Thyroid gland (tissue), 4 donors: ENCODE measurements at places on chromosomes 4 and X.

DNA sequence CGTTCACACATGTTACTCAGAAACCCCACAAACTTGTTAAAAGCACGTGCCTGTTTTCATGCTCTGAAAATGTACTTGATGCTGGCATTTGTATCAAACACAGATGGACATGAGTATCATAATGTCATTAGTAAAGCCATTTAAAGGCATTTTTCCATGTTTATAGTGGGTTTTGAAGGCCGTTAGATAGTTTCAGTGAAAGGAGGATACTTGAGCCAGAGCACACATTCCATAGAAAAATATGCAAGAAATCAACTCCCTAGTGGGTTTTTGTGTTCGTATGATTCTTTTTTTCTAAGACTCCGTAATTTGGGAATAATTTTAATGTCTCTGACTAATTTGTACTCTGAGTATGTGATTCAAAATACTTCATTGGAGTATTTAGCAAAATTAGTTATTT lies 216.2 kb upstream of the BMP3 start:
- no peak for DNase-seq

DNA sequence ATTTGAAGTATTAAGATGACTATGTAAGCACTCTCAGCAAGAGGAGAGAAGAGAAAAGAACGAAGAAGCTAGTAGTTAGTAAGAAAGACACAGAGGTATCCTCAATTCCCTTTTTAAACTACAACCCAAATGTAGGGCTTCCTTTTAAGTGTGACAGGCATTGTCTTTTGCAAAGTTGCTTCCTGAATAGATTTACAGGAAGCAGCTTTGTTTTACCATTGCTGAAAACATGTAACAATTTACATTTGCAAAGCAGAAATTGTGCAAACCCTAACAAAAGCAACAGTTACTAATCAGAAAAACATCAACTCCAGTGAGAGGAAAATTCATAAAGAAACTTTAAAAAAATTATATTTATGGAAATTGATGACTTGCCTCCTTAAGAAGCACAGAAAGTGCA lies 96.4 kb downstream of the FAM13A start:
- DNase-seq: no peak

GRCh38 chr4:170248576-170248975 lies 158.8 kb upstream of the AADAT start:
- DNase-seq: no peak

- DNase-seq: no peak
Observed at GRCh38 chr4:39655211-39655610, 16.5 kb upstream of the SMIM14 start.

DNA sequence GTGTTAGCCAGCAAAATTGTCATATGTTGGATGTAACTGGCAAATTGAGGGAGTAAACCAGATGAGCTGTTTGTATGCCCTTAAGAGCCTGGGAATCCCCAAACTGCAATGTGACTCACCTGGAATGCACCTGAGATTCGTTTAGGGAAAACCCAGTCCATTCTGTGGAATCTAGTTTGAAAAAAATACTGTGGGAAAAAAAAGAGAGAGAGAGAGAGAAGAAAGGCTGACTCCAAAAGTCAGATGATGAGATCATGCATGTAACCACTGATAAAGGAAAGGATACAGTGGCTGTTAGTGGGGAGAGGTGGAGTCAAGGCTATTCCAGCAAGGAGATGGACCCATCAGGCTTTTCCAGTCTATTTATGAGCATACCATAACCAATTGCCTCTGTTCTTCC lies 48.5 kb downstream of the SLC9A7 start:
- DNase-seq: no peak

DNA sequence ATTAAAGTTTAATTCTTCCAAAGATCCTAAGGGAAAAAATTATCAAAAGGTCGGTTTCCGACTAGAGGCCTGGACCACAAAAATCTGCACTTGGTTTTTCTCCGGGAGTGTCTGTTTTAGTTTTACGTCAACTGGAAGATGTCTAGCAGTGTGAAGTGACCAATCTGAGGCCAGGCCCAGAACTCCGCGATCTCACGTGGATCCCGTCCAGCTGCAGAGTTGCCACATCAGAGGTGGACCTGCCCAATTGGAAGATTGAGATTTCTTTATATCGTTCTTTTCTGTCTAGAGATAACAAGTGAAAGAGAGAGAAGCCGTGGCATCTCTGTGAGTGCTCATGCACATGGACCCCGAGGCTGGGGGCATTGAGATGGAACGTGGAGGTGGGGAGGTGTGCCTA lies 115.8 kb downstream of the AFF1 start:
- DNase-seq: no peak

GRCh38 chrX:129932821-129933321 lies 26.9 kb downstream of the UTP14A start:
- peak; percentile 42 for DNase-seq

DNA sequence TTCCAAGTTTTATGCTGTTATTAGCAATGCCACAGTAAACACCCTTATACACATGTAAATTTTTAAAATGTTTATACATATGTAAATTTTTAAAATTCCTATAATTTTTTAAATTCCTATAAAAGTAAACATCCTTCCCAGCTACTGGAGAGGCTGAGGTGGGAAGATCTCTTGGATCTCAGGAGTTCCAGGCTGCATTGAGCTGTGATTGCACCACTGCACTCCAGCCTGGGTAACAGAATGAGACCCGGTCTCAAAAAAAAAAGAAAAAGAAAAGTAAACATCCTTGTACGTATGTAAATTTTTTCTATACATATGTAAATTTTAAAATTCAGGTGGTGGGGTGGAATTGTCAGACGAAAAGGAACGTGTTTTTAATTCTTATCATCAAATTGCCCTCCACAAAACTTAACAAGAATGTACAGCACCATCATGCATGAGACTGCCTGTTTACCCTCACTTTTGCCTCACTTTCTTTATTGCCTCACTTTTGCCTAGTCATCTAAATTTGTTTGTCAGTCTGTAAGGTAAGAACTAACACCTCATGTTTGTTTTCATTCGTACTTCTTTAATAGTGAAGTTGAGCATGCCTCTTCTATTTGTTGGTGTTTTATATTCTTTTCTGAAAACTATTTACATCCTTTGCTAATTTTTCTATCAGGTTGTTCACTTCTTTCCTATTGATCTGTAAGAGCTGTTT lies 8.0 kb downstream of the SLC7A3 start:
- DNase-seq: no peak

GRCh38 chrX:925094-925493 lies 287.4 kb downstream of the CRLF2 start:
- DNase-seq: no peak

GRCh38 chrX:16282209-16282608 lies 114.9 kb downstream of the MAGEB17 start:
- DNase-seq: no peak

DNA sequence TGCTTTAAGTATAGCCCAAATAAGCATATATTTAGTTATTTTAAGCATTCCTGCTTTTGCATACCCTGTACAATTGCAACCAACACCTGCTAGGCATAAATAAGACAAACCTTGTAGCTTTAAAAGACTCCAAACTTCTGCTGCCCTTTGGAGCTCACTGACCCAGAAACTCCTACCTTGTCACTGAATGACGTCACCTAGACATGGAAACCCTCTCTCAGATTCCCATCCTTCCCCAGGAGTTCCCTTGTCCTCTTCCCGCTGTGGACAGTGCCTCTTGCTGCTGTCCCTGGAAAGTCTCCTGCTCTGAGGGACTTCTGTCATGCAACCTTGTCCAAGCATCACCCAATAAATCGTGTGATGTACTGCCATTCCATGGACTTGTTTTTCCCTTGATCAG lies 507.2 kb downstream of the GRXCR1 start:
- DNase-seq: no peak

DNA sequence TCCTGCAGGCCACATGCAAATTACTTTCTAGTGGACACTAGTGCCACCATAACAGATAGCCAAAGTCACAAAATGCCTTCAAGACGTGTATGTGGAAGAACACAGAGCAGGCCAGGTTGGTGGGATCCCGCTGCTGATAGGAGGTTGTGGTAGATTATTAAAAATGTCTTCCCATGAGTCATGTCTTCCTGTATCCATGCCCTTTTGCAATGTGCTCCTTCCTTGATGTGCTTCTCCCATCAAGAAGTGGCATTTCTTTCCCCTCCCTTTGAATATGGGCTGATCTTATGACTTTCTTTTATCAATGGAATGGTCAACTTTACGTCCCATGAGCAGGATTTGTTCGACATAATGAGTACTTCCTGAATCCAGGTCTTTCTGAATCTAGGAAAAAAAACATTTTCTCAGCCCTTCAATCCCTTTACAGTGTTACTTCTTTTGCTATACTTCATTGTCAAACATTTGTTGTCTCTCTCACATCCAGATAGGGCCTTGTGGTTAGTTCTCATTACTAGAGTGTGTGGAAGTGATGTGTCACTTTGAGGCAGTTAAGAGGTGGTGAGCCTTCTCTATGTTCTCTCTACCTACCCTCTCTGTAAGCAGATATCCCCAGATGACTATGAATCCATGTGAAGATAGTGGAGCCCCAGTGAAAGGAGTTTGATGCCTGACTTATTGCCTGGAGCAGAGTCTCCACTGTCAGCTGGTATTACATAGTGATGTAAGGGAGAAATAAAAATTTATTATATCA lies 519.2 kb upstream of the DIPK2B start:
- DNase-seq: no peak

GRCh38 chr4:151671541-151672059 lies 89.2 kb downstream of the GATB start:
- peak; percentile 22 for DNase-seq

DNA sequence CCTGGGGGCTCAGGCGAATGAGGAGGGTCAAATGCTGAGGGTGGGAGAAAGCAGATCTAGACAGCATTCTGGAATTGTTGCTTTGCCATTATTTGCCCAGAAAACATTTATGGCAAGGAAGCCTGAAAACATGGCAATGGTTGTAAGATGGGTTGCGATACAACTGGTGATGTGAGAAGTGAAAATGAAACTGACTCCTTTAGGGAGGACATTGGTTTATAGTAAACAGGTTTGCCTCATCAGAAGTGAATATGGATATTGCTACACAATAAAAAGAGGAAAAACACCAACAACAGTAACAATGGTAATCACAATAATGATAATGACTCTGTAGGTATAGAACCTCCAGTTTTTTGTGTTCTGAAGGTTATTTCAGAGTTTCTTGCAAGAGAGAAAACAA lies 107.0 kb upstream of the TBC1D9 start:
- no peak for DNase-seq

DNA sequence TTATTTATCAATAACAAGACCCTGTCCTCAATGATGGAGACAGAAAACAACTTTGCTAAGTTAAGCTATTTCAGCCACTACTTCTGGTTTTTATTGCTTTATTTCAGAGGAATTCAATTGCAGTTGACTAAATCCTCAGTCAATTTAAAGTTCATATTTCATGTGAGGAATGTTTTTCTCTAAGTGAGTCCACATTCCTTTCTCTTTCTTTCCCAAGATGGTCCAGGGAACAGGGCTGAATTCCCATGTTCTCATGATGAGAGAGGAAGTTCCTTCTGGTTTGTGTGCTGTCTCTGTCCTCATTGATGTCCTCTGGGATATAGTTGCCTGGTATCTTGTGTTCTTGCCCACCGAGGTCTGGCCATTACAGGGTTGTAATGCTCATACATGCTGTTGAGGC lies 117.2 kb downstream of the SLIT2 start:
- DNase-seq: no peak

GRCh38 chr4:42488554-42488953 lies 91.3 kb downstream of the SHISA3 start:
- no peak for DNase-seq

GRCh38 chr4:77819404-77819842 lies 255 bp upstream of the CNOT6L start:
- DNase-seq: peak; percentile 35
